ENCODE measurements at places on chromosomes 3 and 15.

DNA sequence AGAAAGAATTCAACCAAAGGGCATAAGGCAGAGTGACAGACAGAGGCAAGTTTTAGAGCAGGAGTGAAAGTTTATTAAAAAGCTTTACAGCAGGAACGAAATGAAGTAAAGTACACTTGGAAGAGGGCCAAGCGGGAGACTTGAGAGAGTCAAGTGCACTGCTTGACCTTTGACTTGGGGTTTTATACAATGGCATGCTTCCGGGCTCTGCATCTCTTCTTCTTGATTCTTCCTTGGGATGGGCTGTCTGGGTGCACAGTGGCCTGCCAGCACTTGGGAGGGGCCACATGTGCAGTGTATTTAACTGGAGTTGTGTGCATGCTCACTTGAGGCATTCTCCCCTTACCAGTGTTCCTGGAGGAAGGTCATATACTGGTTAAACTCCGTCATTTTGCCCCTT, 30.4 kb upstream of the KLHL25 start:
- ATAC-seq, result no peak

DNA sequence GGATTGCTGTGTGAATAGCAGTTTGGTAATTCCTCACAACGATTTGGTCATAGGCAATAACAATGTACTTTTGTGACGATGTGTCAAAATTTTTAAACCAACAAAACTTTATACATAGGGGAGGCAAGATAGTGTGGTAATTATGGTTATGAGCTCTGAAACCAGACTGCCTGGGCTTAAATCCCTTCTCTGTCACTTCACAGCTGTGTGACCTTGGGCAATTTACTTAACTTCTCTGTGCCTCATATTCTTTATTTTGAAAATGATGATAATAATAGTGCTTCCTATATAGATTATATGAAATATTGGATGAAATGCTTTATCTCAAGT, 5.7 kb downstream of the CD200 start:
- ATAC-seq, result no peak

- peak; percentile 13 for ATAC-seq
These were observed 1.1 kb downstream of the ZBTB20 start for GRCh38 chr3:115146032-115146417.

- no peak for ATAC-seq
These were observed 48.9 kb upstream of the ZDHHC23 start for GRCh38 chr3:113898892-113899291.

DNA sequence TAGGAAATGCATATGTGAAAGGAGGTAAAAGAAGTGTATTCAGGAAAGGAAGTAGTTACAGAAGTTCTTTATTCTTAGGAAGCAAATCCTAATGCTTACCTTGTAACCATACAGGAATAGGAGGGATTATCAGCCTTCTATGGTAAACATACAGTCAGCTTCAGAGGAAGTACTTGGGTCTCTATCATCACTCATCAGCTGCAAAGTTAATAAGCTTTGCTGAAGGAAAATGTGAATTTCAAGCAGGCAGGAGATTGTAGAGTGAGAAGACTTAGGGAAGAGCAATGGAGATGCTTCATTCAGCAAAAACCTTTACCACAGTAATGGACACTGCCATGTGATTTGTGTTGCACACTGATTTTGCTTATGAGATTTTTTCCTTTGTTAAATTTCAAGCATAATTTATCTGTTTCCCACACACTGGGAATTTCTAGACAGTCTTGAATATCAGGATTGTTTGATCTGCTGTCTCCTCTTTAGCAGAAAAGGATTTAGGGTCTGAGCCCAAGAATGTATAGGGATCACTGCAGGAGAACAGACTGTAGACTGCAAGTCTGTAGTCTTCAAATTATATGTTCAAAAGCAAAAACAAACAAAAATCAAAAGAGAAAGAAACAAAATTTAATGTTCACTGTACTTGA, 150.8 kb downstream of the ZNF609 start:
- peak; percentile 23 for ATAC-seq

DNA sequence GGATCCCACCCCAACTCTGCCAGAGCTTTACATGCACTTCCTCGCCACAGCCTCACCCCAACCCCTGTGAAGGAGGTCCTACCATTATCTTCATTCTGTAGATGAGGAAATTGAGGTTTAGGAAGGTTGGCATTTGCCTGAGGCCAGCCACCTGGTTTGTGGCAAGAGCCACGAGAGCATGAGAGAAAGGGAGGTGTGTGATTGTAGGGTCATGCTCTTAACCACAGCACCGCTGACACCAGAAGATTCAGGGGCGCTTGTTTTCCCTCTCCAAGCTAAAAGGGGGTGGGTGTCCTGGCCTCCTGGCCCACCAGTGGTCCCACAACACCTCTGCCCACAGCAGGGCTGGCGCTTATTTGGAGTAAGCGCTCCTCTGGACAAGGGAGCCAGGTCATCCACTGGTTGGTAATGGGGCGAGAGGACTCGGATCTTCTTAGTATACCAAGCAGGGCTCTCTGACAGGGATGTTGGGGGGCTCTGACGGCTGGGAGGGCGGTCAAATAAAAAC, 691 bp downstream of the RHCG start:
- ATAC-seq, result no peak

GRCh38 chr3:31350307-31350706, 182.4 kb upstream of the STT3B start:
- ATAC-seq, result no peak

DNA sequence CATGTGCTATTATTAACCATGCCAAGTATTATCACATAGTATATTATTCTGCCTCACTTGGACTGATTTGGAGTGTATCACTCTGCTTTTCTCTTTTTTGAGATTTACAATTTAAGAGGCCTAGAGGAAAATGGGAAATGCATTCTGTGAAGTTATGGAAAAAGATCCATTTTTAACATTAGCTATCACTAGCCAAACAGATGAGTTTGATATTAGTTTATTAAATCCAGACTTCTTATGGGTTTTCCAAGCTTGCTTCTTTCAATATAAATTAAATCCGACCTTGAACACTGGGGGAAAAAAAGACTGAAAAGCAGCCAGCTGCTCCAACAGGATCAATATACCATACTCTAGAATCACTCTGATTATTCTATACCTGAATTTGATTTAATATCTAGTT, 30.1 kb upstream of the PLOD2 start:
- ATAC-seq, result no peak

- ATAC-seq, result no peak
These were observed 295.1 kb downstream of the FOXP1 start for GRCh38 chr3:71288269-71288930.

DNA sequence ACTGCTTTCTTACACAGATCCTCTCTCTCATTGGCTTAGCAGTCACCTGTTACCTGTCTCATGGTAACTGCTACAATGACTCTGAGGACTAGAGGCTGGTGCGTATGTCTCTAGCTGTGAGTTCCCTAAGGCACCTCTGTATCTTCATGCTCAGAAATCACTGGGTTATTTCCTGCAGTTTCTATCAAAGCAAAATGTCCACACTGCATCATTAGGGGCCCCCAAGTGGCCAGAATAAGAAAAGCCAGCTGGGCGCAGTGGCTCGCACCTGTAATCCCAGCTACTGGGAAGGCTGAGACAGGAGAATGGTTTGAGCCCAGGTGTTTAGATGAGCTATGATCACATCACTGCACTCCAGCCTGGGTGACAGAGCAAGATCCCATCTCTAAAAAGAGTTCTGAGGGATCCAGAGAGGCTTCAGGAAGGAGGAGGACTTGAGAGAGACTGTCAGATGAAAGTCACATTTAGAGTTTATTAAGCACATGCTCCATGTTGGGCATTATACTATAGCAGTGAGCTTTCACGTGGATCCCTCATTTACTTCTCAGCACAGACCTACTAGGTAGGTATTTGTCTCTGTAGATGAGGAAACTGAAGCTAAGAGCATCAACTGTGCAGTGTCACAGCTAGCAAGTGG, 2.3 kb upstream of the VPS18 start:
- peak; percentile 36 for ATAC-seq

DNA sequence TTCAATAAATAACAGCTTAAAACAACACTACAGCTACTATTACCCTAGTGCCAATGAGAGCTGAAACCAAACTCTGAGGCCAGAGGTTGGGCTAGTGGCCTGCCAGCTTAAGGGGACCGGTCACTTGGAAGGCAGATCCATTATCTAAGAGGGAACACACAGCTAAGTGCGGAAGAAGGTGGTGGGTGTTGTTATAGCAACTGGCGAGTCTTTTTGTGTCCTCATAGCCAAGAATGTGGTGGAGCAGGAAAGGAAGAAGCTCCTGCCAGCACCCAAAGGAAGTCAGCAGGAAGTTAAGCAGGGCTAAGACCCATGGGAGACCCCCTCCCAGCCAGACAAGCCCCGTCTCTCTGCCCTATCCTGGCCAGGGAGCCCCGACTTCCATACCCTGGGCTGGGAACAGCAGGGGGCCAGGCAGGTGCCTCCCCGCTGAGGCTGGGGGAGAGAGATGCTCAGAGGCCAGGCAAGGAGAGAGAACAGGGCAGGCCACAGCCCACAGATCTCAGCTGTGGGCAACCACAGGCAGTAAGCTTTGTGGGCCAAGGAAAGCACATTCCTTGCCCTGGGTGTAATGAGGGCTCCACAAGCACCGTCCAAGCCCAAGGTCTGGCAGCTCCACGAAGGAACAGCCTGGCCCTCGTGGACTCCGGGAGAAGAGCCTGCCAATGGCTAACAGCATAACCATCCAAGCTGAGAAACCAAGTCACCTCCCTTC, 34.0 kb upstream of the HRH1 start:
- peak; percentile 20 for ATAC-seq

GRCh38 chr3:177906126-177906511, 630.1 kb upstream of the KCNMB2 start:
- ATAC-seq, result no peak

- ATAC-seq, result no peak
These were observed 36.4 kb downstream of the ZDHHC3 start for GRCh38 chr3:44939581-44940036.

DNA sequence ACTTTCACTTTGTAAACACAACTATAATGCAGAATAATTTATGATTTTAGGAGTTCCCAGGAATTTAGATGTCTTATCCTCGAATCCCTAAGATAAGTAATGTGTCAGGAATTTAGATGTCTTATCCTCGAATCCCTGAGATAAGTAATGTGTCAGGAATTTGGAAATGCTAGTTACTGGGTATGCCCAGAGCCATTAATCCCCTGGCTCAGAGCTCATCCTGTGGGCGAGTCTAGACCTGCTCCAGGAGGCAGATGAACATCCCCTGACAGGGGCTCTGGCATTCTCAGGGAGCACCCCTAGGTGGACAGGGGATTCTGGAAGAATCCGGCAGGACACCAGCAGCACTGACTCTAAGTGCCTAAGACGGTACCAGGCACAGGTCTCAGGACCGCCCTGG, 163.3 kb downstream of the ARRDC4 start:
- peak; percentile 58 for ATAC-seq

DNA sequence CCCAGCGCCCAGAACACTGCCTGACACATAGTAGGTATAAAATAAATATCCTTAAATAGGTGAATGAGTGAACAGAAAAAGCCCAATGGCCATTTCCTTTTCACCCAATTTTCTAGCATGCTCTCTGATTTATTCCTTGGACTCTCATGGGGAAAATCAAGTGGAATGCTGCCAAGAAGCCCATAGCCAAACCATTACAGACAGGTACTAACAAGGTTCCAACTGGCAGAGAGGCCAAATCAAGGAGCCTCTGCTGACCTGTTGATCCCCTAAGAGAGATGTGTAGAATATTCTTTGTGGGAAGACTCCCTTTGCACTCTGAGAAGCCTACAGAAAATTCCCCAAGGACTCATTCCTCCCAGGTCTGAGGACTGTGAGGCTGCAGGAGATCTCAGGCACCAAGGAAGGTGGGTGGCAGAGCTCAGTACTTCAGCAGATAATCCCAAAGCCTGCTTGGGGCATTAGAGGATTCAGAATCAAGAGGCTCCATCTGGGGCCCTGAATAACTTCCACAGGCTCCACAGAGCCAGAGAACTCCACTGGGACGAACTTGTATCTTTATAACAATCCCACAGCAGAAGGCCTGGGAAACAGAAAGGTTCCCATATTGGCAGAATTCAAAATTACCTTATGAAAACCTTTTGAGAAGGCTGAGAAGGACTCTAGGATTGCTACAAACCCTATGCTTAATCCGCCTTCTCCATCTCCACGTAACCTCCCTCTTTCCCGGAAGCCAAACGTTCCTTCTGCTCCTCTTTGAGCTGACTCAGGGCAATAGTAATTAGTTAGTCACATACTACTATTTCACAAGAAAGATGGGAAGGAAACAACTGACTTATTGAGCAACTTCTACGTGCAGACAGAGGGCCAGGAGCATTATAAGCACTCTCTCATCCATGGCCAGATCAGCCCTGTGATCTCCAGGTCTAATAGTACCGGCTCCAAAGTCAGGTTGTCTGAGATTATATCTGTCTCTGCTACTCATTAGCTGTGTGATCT, 34.5 kb downstream of the PRICKLE2 start:
- peak; percentile 94 for ATAC-seq

DNA sequence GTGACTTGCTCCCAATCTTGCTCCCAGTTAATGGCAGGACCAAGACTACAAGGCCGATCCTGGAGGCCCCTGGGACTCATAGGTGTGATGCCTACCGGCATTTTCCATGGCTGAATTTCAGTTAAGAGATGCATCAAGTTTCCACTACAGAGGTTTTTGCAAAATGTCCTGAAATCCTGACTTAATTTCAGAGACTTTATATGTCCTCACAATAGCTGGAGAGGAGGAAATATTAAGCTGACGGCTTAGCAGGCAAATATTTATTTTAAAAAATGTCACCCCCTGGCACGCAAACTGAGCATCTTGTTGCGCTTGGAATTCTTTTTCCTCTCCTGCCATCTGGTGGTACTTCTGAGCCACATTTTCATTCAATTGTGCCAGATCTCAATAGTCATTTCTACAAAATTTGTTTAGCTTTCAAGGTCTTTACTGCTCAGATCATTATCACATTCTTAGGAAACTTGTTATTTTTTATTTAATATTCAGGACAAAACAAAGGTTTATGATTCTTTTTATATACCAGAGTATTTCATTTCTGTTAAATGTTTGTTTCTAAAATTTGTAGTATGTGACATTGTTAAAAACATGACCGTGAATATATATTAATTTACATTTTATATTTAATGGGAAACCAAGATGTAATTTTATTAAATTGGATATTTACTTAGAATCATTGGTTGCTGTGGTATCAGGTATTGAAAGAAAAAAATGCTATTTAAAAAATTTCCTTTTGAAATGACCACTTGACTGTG, 189.2 kb upstream of the THRB start:
- no peak for ATAC-seq

DNA sequence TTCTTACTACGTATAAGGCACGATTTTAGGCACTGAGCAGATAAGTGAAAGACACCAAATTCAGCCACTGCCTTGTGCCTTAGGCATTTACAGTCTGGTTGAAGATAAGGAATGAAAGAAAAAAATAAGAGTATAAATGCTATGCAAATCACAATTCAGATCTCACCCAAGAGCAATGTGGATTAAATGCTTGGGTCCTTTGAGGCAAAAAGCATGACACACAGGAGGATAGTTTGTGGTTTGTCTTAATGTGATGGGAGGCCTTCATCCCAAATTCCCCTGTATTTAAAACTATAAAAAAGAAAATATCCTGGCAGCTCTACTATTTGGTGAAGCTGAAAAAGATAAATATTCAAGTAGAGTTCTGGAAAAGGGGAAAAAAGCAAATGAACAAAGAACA, 79.8 kb downstream of the TGFBR2 start:
- ATAC-seq, result no peak

Measured in esophagus mucosa (tissue), 1 donor.